ENCODE measurements at places on chromosomes 2 and 18.

- DNase-seq = no peak
Observed at GRCh38 chr2:217157581-217157980, 297.7 kb upstream of the TNP1 start.

- no peak for DNase-seq
Observed at GRCh38 chr18:57008001-57008686, 138.7 kb upstream of the BOD1L2 start.

GRCh38 chr18:49819823-49820671 lies 6.7 kb upstream of the ACAA2 start:
- no peak for DNase-seq

- no peak for DNase-seq
Observed at GRCh38 chr18:61569176-61569892, 236.1 kb downstream of the CDH20 start.

DNA sequence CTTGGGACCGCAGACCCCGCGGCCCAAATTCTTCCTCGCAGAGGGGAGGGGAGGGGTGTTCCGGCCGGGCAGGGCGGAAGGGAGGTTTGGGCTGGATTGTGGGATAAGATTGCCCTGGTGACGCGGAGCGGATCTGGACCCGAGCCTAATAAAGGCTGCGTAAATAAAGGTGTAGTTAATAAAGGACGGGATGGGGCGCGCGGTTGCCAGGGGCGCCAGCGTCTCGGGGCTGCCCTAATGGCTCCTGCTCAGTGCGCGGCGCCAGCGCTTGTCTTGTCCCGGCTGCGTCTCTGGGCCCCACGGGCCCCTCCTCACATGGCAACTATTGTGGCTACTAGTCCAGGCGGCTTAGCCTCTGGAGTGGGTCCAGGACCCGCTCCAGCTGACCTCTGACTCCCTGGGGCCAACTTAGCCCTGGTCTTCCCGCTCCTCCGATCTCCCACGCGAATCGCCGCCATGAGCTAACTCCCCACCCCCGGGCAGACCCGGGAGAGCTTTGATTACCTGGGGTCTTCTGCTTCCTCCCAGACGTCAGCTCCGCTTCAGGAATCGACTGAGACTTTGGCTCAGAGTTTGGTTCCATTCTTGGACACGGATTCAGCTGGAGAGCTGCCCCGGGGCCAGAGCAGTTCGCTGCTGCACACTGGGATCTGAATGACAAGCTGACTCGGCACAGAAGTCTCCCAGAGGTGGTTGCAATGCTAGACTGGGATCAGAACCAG lies 36.5 kb downstream of the SLC25A52 start:
- no peak for DNase-seq

- DNase-seq = no peak
Observed at GRCh38 chr18:59942601-59943000, 42.8 kb downstream of the PMAIP1 start.

DNA sequence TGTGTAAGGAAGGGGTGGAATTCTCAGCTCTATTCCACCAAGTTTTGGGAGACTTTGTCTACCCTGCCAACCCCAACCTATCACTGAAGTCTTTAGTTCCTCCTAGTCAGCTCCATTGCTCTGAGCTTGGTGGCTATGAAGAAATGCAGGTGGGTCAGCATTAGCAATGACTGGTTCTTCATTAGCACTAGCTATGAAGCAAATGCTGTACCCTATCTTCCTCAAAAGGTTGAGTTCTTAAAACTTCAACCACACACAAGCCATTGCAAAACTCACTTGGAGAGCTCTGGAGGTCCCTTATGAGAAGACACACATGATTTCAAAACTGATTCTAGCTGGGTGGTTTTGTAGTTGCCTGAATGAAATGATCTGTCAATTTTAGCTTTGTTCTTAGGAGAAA lies 193.8 kb downstream of the IKZF2 start:
- DNase-seq = no peak

DNA sequence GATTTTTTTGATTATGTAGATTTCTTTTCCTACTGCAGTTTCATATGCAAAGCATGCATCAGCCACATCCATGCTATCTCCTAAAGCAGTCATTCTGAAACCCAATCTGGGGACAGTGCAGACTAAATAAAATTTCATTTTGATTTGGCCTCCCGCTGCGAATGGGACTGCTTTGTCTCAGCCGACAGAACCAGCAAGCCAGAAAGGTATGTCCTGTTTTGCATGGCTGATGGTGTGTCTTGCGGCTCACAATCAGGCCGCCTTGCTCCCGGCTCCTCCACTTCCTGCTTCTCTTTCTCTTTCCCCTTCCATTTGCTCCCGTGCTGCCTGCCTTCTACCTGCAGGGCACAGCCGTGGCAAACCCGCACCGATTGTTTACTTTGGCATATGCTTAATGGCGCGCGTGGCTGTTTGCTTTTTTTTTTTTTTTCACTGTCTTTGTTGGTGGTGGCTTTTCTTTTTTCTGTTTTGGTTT lies 419.6 kb upstream of the POU3F3 start:
- no peak for DNase-seq

- no peak for DNase-seq
Observed at GRCh38 chr2:172249334-172249733, 146.6 kb upstream of the DLX2 start.
